ENCODE measurements at places on chromosomes 5 and 9.
A peak's percentile ranks its signal among the peaks of the same experiment; 100 is the strongest.

DNA sequence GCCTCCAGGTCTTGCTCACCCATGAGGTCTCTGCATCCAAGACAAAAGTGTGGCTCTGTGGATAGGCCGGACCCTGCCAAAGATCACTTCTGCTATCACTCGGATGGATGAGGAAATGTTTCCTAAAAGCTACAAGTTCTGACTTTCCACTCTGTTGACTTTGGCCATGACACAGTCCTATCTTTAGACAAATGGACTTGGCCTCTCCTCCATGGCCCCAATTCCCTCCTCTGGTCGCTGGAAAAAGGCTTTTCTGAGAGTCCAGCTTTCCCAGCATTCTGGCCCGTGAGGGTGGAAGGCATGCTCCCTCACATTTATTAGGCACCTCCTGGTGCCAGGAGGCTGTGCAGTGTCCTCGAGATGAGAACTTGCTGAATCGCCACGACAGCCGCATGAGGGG, 83.1 kb downstream of the COL27A1 start:
- DNase-seq, result no peak

DNA sequence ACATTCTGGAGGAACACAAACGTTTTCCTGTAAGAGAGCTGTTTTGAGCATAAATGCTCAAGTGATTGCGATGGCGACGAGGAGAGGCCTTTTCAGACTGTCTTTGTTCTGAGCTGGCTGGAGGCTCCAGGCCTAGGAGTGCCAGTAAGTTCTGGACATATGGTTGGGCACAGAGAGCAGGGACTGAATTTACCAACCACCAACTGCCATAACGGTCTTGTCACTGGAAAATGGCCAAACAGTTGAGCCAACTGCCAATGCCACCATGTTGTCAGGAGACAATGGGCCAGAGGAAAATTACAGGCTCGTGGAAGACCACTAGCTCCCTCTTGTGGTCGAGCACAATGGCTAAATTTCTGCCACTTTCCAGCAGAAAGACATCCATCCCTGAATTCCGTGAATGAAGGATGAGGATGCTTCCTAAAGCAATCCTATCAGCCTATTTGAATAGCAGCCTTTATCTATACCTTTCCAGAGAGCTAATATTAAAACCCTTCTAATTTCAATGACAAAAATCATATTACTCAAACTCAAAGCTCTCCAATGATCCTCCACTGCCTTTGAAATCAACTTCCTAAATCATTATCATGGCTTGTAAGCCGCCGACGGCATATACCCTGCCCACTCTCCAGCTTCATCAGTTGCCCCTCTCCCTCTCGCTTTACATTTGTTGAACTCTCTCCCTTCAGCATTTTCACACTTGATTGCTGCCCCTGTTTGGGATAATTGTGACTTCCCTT, 66.9 kb upstream of the GLIS3 start:
- no peak for DNase-seq

GRCh38 chr5:143652108-143652700, 159.8 kb upstream of the HMHB1 start:
- DNase-seq, result no peak

GRCh38 chr5:144203750-144204596, 33.3 kb downstream of the KCTD16 start:
- DNase-seq, result peak; percentile 51

GRCh38 chr9:110451726-110452125, 114.1 kb upstream of the TXNDC8 start:
- no peak for DNase-seq

- DNase-seq, result peak; percentile 85
Measured at GRCh38 chr5:177303121-177303924, at the start of the genes PRELID1 and RAB24. TSS of gene PRELID1 (plus strand) at chr5:177303799. CDS start at chr5:177303986, 187 bp downstream. TSS of gene RAB24 (minus strand) at chr5:177303719. CDS start at chr5:177303288, 431 bp downstream.

- no peak for DNase-seq
Measured at GRCh38 chr9:122091682-122092592, 1.2 kb downstream of the TTLL11 start.

DNA sequence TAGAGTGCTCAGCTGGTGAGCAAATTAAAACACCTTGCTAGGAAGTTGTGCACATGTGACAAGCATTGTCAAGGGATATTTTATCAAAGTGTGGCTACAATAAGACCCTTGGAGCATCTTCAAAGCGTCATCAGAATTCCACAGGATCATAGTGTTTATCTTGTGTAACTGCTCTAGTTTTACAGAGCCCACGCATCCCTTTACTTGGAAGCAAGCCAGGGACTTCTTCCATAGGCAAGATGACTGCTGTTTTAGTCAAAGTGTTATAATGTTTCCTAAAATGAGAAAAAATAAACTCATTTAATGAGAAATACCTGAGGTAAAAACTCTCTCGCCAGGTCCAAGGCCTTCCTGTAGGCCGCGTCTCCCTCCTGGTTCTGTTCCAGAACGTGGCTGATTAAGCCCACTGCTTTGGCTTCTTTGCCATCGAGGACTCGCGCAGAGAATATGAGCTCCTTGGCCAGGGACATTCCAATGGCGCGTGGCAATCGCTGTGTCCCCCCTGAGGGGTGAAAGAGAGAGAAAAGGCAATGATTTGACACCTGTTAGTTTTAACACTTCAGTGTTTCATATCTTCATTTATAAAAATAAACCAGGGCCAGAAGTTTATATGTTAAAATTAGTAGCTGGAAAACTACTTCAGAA, 141.1 kb downstream of the AUH start:
- DNase-seq, result no peak

- no peak for DNase-seq
Measured at GRCh38 chr5:68534131-68534940, 318.8 kb downstream of the PIK3R1 start.

- DNase-seq, result peak; percentile 74
Measured at GRCh38 chr9:137241490-137242268, 592 bp downstream of the TUBB4B start.

DNA sequence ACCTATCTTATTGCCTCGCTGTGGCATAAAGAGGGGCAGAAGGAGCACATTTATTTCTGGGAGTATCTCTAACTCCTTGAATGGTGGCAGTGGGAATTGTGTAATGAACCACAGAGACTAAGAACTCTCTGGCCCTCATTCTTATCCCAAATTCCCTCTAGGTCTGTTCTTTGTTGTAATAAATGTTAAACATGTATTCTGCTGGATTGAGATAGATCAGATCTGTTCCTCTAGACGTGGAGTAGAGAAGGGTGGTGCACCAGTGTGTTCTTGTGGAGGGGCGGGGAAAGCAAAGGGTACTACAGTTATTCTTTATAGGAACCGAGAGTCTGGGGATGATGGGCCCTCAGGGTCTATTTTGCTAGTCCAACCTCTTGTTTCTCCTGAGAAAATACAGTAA, 90.4 kb downstream of the UBE2R2 start:
- no peak for DNase-seq

- DNase-seq, result no peak
Measured at GRCh38 chr9:120980951-120981350, 54.4 kb upstream of the TRAF1 start.

DNA sequence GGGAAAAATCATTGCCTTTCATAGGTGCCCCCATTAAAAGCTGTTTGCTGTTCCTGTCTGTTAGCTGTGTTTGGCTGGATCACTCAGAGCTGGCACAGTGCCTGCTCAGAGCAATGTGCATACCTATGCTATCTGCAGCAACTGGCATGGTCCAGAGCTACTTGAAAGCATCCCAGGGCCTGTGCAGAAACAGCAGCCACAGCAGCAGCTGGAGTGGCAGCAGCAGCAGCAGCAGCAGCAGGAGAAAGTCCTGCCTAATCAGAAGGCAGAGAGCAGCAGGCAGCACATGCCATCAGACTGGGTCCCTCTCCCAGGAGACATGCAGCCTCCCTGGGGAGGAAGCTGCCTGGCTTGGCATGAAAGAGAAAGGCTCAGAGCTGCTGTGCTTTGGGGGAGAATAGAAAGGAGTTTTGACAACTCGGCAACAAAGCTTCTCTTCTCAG, 243.8 kb upstream of the WWC1 start:
- no peak for DNase-seq

- DNase-seq, result no peak
Measured at GRCh38 chr5:179963375-179963774, 55.7 kb upstream of the TBC1D9B start.

DNA sequence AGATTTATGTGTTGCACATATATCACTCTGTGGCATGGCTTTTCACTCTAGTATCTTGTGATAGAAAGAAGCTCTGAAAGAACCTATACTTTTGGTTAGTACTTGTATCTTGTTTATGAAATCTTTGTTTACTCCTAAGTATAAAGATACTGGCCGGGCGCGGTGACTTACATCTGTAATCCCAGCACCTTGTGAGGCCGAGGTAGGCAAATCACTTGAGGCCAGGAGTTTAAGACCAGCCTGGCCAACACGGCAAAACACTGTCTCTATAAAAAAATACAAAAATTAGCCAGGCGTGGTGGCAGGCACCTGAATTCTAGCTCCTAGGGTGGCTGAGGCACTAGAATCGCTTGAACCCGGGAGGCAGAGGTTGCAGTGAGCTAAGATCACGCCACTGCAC, 128.7 kb downstream of the FBXO38 start:
- no peak for DNase-seq

DNA sequence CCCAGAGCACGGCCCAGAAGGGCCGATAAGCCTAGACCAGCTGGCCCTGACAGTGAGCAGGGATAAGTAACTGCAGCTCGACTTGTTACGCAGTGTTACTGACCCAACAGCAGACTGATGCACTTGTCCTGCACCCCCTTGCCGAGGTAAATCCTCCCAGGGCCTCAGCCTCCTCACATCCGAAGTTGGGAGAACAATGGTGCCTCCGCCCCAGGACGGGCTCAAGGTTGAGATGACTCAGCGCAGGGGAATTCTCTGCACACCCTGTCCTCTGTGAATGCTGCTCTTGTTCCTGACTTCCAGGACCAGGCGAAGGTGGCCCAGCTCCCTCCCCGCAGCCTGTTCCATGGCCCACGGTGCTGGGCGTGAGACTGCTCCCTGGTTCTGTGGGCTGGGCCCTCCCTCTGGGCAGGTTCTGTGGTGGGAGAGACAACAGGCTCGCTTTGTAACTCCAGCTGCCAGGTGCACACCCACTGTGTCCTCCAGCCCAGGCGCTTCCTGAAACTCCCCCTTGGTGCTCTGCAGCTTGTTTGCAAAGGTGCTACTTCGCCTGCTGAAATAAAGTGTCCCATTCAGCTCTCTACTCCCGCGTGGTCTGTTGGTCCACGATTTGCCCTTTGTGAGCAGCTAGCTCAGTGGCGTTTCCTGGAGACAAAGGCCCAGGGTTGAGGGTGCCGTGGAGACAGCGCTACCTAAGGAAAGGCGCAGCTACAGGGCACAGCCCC, 40.1 kb upstream of the SLC6A19 start:
- no peak for DNase-seq

DNA sequence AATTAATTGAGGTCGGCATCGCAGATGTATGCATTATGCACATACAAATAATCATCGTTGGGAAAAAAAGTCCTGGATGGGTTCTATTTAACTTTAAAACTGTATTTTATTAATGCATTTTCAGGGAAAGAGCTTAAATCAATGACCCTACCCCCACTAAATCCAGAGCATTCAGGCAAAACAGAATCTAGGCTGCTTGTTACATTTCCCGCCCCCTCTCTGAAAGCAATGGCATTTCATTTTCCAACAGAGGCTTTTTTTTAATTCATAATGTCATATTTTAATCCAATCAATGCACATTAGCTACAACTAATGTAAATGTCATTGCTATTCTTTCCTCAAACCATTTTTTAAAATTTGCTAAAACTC, 117.4 kb upstream of the GRIA1 start:
- no peak for DNase-seq

- DNase-seq, result no peak
Measured at GRCh38 chr5:154997746-154998145, 15.8 kb upstream of the KIF4B start.

- DNase-seq, result peak; percentile 2
Measured at GRCh38 chr5:64811050-64811640, 42.4 kb downstream of the CWC27 start.

DNA sequence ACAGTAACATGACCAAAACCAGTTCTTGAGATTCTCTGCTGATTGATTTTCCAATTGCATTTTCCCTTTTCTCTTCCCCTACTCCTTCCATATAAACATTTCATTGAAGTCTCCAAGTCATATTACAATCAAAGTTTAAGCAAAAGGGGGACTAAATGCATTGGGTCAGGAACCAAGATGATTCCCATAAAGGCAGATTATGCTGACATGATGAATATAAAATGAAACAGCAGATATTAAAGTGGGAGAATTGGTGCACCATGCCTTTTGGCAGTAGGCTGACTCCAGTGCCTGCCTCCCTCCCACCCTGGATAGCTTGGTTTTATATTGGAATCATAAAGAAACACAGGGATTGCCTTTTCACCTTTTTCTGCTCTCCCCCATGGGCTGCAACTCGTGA, 118.4 kb downstream of the ASTN2 start:
- no peak for DNase-seq

All from activated CD4-positive, alpha-beta T cell treated with anti-CD3 and anti-CD28 coated beads for 4 hours (primary cell).